ENCODE measurements at places on chromosomes 2 and 18.

- DNase-seq = no peak
Observed at GRCh38 chr2:133568598-133568997, 335 bp upstream of the NCKAP5 start.

DNA sequence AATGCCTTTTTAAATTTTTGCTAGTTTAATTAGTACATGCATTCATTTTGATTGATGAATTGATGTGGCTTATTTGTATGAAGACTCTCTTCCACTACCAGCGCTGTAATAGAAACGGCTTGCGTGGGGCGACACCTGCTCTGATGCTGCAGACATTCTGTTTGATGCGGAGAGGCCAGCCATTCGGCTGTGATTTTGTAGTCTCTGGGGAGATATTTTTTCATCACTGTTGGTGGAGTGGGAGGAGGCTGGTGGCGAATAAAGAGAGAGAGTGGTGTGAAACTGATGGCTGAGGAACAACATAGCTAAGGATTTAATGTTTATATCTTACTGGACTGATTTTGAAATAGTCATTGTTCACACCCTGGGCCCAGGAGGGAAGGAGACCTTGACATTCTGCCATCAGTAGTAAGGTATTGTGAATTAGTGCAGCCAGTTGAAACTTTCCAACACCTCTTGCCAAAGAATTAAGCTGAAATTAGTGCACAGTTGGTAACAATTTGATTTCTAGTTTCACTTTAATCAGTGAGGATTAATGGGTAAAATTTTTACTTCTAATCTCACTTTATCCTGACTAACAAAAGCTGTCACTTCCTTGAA lies 224.1 kb downstream of the MTX2 start:
- DNase-seq = no peak

DNA sequence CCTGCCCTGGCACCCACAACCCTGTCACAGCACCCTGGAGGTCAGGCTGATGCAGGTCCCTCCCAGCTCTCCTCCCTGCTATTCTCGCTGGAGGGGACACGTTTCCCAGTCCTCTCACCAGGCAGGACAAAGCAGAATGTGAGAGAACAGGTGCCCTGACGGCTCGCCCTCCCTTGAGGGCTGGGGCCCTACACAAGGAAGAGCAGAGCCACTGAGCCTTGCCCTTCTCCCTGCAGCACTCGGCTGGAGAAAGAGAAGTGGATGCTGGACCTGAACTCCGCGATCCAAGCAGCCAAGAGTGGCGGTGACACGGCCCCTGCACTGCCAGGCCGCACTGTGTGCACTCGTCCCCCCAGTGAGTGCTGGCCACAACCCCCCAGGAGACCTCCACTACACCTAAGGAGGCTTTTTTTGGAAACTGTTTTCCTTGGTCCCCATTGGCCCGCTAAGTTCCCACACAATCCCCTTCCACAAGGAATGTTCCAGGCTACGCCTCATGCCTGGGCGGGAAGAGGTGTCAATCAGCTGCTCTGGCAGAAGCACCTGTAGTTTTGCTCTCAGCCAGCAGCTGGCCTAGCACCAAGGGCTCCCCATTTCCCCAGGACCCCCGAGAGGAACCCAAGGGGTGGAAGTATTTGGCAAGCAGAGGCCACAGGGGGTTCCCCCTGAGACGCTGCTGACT lies 17.4 kb downstream of the STK25 start:
- no peak for DNase-seq

- DNase-seq = no peak
Observed at GRCh38 chr2:85950743-85951142, 62.0 kb upstream of the ST3GAL5 start.

- DNase-seq = no peak
Observed at GRCh38 chr18:24553571-24554285, 93.3 kb downstream of the HRH4 start.

DNA sequence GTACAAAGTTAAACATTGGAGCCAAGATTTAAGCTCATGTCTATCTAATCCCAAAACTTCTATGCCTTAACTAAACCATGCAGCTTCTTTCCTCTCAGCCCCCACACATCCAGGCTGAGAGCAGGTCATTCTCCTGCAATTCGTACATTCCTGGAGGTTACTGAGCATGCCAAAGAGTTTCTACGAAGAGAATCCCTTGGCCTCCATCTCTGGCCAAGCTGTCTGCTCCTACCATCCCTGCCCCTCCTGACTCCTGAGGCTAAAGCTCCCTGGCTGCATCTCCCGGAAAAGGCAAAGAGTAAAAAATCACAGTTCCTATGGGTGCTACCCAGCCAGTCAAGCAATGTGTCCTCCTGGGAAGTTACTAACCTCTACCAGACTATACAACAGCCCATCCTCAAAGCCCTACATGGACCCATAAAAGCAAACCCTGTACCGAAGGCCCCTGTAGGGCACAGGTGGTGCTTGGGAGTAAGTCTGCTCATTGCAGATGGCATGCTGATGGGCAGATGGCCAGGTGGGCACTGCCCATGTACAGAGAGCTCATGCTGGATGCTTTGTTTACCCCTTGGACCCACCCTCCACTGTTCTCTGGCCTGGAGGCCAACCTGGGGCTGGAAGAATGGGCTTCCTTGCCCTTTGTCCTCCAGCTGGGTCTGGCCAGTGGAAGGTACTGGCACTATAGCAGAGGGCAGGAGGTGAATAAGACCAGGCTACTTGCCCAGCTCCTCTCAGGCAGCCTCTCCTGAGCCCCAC lies 99.5 kb downstream of the TTC32 start:
- DNase-seq = no peak

GRCh38 chr2:120308038-120308910 lies 37.7 kb upstream of the INHBB start:
- no peak for DNase-seq

GRCh38 chr2:137747509-137747908 lies 216.8 kb upstream of the HNMT start:
- no peak for DNase-seq

DNA sequence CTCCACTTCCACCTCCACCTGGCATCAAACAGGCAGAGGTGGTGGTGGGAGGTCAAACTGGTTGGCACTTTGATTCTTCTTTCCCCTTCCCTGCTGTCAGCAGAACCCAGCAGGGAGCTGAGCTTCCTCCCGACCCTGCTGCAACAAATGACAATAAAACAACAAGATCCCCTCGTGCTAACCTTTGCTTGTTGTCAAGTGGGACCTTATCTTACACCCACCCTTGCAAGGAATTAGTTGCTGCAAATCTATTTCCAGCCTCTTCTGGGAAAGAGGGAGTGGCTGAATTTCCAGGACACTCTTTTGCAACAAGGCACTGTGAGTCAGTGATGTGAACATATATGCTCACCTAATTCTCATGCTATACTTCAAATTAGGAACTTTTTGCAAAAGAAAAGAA lies 655.1 kb downstream of the DSC3 start:
- DNase-seq = no peak

DNA sequence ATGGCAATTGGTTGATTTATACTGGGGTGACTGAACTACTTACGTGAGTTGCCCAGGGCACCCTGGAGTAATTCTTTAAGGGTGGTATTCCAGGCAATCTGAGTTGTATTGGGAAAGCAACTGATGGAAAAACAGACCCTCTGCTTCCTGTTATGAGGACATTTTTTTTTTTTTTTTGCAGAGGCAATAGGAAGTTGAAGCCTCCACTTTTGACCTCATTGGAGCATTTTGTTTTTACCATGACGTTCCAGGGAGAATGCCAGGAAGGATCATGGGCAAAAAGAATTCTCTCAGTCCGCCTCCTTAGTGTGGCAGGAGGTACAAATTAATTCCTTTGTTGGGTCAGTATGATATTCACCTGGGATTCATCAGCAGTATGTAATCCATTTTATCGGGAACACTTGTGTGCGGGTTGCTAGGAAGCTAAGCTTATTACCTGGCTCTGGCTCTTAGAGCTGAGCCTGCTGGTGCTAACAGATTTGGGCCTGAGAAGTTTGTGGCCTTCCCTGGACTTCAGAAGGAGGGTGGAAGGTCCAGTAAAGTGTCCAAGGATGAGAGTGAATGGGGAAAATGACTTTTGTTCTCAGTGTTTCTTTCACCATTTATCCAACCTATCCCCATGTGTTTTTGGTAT lies 272.9 kb upstream of the EPAS1 start:
- DNase-seq = no peak

GRCh38 chr2:3278521-3279218 lies 98.9 kb downstream of the EIPR1 start:
- DNase-seq = no peak

DNA sequence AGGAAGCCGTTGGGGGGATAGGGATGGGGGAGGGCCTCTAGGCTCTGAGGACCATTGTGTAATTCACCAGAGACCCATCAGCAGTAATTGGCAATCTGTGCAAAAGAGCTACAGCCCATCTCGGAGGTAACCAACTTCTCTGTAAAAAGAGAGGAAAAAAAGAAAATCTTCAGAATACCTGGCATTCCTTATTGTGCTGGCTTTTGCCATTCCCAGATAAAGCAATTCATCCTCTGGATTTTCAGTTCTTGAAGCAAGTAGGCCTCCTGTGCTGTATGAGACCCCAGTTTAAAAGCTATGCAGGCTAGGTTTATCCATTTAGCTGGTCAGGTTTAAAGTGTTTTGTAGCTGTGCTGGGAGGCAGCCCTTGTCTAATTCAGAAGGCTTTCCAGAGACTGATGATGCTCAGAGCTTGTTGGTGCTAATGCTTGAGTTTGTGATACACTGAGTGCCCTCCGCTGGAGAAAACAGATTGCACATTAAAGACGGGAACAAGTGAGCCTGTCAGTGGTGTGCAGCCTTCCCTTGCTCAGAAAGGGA lies at the start of gene LRRTM4:
Gene LRRTM4, minus strand, starts transcription at position 446 of the 540 bp plus-strand sequence.
- DNase-seq = no peak

DNA sequence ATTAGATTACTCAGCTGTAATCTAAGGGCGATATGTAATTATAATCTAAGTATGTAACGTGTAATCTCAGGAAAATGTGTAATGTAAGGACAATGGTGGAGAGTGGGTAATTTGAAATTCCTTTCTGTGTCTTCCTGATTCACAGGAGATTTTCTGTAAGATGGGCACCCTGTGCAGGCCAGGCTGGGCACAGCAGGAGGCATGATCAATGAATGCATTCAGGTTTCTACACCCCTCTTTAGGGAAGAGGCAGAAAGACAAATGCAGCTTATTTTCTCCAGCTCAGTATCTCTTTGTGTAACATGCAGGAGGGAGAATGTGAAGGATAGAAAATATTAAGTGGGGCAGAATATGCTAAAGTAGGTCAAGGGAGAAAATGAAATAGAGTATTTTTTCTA lies 320.1 kb downstream of the PIK3C3 start:
- DNase-seq = no peak

GRCh38 chr2:7601990-7602389 lies 684.8 kb downstream of the RNF144A start:
- no peak for DNase-seq

- no peak for DNase-seq
Observed at GRCh38 chr2:61085883-61086282, 20.2 kb downstream of the SANBR start.

DNA sequence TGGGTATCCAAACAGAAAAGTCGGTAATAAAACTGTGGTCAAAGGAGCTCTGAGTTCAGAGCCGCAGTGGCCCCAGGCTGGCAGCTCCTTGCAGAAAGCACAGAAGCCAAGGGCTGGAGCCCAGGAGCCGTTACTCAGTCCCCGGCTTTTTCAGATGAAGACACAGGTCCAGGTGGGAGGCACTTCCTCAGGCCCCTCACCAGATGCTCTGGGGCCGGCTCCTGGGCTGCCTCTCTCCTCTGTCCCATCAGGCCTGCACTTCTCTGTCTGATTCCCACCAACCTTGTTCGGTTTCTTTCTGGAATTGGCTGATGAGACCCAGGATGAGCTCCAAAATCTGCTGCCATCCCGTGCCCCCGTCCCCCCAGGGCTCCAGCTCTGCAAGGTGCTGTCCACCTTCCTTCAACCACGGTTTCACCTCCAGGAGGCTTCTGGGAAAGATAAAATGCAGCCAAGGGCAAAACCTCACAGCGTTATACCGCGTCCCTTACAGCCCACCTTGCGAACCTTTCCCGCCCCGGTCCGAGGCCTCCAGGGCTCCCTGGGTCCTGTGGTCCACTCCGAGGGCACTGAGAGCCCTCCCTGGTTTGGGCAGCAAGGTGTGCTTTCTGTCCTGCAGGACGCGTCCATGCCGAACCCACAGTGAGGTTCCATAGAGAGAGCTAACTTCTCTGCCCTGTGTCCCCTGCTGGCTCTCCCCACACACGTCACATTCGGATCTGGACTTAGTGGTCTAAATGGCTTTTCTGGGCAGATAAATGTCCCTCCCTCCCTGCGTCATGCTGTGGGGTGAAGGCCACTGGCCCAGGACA lies 102.9 kb downstream of the TPO start:
- DNase-seq = no peak

DNA sequence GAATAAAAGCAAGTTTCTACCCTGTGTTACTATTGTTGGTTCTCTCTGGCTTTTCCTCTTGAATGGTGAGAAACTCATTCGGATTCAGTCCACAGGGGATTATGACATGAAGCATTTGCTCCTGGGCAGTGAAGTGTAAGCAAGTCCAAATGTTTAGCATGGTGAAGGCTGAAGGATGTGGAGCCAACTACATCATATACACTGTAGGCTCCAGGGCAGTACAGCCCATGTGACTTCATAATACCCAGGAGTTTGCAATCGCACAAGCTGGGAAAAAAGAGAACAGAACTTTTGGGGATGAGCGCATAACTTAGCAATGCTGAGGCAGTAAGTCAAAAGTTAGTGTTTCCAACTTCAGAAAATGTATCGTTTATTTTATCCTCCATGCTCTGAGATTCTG lies 695.7 kb upstream of the POU3F3 start:
- DNase-seq = no peak

- DNase-seq = no peak
Observed at GRCh38 chr18:2857491-2858131, 10.8 kb downstream of the EMILIN2 start.

DNA sequence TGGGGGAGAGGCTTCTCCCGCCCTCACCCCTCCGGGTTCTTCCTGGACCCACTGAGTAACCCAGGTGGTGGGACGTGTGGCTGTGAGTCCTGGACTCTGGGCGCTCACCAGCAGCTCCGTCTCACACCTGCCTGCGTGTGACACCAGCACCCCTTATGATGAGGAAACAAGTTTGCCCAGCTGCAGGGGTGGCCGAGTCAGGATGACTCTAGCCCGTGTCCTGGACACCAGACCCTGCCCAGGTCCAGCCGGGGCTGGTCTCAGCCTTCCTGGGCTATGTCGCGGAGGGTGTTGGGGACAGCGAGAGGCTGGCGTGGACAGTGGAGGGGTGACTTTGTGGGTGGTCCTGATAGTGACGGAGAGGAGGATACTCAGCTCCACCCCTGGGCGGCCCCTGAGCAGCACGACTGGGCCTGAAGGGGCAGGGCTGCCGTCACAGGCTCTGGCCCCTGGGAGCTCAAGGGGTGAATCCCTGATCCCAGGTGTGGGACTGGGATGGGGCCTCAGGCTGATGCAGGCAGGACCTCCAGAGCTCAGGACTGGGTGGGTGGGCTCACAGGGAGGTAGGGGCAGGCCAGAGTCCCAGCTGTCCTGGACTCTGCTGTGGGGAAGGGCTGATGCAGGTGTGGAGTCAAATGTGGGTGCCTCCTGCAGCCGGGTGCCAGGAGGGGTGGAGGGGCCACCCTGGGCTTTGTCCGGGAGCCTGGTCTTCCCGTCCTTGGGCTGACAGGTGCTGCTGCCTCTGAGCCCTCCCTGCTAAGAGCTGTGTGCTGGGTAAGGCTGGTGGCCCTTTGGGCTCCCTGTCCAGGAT lies 3.7 kb downstream of the GPR35 start:
- no peak for DNase-seq
